ENCODE measurements at places on chromosomes 5 and 9. TPM values are rescaled to one million over a fixed set of nuclear protein-coding genes. Genes with fewer than 3 reads are reported as not detected.

- peak; percentile 78 for DNase-seq
- peak overlapping the region; percentile 71 for H3K4me3 ChIP-seq
- no peak overlapping the region for H3K27ac ChIP-seq
- no peaks in the 10 kb centered on the region for H3K36me3 ChIP-seq
Observed at GRCh38 chr9:99823681-99824377, 2.1 kb downstream of the NR4A3 start.

DNA sequence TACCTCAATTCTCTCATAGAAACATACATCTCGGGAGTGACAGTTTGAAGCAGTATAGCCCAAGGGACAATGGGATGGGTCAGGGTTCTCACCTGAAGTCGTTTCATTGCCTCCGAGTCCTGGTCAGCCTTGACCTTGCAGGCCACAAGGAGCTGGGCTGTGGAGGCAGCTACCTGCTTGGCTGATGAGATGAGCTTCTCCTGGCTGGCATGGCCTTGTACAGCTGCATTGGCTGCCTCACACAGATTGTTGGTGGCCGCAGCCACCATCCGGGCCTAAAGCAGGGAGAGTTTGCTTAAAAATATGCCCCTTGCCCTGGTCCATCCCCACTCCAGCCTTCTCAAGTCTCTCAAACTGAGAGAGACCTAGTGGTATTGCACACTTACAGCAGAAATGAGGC, 8.5 kb upstream of the TPM2 start:
- peak overlapping the region; percentile 78 for H3K27ac ChIP-seq
- peaks cover 72% of the 10 kb centered on the region for H3K36me3 ChIP-seq
- H3K27me3 ChIP-seq = no peaks in the 10 kb centered on the region
- peaks cover 12% of the 10 kb centered on the region for H3K4me1 ChIP-seq
- no peak for DNase-seq

Gene SLC34A1
- total RNA-seq = not detected

Gene CTXN3
- not detected for total RNA-seq

DNA sequence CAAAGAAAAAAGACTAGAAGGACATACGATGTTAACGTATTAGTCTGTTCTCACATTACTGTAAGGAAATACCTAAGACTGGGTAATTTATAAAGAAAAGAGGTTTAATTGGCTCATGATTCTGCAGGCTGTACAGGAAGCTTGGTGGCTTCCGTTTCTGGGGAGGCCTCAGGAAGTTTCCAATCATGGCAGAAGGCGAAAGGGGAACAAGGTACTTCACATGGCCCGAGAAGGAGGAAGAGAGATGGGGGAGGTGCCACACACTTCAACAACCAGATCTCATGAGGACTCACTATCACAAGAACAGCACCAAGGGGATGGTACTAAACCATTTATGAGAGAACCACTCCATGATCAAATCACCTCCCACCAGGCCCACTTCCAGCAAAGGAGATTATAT, 110.1 kb downstream of the CARTPT start:
- H3K4me3 ChIP-seq = no peak overlapping the region
- DNase-seq = no peak
- H3K36me3 ChIP-seq = no peaks in the 10 kb centered on the region
- no peaks in the 10 kb centered on the region for H3K27me3 ChIP-seq
- H3K27ac ChIP-seq = no peak overlapping the region
- H3K4me1 ChIP-seq = peaks cover 4% of the 10 kb centered on the region

- peaks cover 25% of the 10 kb centered on the region for H3K27me3 ChIP-seq
- no peak overlapping the region for H3K27ac ChIP-seq
- no peaks in the 10 kb centered on the region for H3K36me3 ChIP-seq
- H3K4me1 ChIP-seq = peaks cover 10% of the 10 kb centered on the region
Observed at GRCh38 chr9:128205296-128205944, 2.2 kb downstream of the DNM1 start.

All from upper lobe of right lung (tissue), 1 donor.